GM18507 (cell line): ENCODE measurements at places on chromosomes 12 and 14.

- no peak for DNase-seq
Measured at GRCh38 chr14:79089576-79089975, 919.4 kb downstream of the NRXN3 start.

- DNase-seq, result no peak
Measured at GRCh38 chr14:71748196-71748595, 184.0 kb upstream of the RGS6 start.

DNA sequence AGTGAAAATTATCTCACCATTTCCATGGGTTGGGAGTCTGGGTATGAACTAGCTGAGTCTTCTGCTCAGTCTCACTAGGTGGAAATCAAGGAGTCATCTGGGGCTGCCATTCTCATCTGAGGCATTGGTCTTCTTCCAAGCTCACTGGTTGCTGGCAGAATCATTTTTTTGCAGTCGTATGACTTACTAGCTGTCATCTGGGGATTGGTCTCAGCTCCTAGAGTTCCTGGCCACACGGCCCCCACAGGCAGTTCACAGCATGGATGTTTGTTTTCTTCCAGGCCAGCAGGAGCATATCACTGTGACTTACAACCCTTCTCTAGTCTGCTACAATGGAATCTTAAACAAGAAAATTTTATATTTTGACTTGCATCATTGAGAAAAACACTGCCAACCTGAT is 18.6 kb upstream of the OR10AD1 start:
- DNase-seq, result no peak

GRCh38 chr12:103043531-103044486 is 86.3 kb downstream of the ASCL1 start:
- no peak for DNase-seq

- no peak for DNase-seq
Measured at GRCh38 chr14:61540931-61541330, 154.4 kb upstream of the HIF1A start.

DNA sequence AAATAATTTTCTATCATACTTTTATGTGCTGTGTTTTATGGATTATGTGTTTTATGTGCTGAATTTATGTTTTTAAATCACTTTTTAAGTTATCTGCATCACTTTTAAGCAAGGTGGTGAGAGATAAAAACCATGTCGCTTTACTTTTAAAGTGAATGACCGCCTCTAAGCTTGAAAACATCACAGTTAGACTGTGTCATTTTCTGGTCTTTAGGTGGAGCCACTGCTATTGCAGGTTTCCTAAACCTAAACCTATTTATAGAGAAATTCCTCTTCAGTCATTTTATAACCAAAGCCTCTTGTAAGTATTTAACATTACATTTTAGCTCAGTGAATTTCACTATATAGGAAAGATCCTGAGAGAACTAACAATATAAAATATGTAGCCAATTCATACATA is 21.0 kb upstream of the MDM2 start:
- DNase-seq, result no peak

DNA sequence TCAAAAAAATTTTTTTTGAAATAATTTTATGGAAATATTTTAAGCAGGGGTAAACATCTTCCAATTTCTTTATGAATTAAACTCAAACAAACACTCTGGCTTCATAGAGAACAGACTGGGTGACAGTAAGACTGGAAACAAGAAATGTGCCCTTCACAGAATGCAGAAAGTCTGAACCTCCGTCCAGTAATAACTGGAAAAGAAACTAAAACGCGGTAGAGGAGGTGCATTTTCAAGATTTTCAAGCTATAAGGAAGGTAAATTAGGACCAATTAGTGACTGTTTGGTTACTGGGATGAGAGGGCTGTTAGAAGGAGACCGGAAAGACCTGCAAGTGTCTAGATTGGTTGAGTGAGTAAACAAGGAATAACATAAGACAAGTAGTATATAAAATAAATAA is 245.7 kb downstream of the CEP128 start:
- no peak for DNase-seq

DNA sequence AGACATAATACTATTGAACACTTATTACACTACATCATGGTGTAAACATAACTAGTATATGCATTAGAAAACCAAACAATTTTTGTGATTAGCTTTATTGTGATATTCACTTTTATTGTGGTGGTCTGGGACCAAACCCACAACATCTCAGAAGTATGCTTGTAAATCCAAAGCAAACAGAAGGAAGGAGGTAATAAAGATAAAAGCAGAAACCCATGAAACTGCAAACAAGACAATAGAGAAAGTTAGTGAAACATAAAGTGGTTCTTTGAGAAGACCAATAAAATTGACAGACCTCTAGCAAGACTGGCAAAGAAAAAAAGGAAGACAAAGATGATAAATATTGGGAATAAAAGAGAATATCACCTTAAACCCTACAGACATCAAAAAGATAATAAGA is 268.3 kb downstream of the RPAP3 start:
- no peak for DNase-seq

- DNase-seq, result no peak
Measured at GRCh38 chr12:33330940-33331339, 108.7 kb downstream of the SYT10 start.

DNA sequence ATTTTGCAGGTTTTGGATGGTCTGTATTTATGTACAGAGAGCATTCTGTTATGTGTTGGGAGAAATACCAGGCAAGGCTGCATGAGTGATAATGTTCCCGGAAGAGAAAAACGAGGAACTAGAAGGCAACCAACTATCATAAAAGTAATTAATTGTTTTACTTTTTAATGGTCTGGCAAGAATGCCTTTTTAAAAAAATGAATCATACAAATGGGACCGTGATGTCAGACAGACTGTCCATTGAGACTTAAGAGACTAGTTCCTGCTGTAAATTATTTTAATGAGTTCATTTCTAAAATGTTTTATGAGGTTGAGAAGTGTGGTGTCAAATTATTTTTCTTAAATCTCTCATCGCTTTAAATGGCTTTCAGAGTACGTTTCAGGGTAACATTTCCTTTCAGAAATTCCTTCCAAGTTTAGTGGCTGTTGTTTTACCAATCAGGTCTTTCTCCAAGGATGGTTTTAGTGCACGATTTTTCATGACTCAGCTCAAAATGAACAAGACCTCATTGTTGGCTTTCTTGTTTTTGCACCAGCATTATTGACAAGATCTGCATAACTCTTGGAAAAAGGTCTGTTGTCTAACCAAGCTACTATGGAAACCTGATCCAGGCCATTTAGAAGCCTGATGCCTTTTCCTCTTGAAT is 86.1 kb upstream of the ARHGAP5 start:
- DNase-seq, result no peak

- no peak for DNase-seq
Measured at GRCh38 chr12:84694116-84694515, 218.5 kb downstream of the SLC6A15 start.

GRCh38 chr14:54603362-54603761 is 36.4 kb downstream of the SAMD4A start:
- no peak for DNase-seq

- no peak for DNase-seq
Measured at GRCh38 chr12:4383304-4383865, 3.9 kb upstream of the FGF23 start.

- DNase-seq, result no peak
Measured at GRCh38 chr14:74042296-74042695, 23.1 kb downstream of the BBOF1 start.

GRCh38 chr14:36997843-36998242 is 174.6 kb downstream of the SLC25A21 start:
- no peak for DNase-seq

DNA sequence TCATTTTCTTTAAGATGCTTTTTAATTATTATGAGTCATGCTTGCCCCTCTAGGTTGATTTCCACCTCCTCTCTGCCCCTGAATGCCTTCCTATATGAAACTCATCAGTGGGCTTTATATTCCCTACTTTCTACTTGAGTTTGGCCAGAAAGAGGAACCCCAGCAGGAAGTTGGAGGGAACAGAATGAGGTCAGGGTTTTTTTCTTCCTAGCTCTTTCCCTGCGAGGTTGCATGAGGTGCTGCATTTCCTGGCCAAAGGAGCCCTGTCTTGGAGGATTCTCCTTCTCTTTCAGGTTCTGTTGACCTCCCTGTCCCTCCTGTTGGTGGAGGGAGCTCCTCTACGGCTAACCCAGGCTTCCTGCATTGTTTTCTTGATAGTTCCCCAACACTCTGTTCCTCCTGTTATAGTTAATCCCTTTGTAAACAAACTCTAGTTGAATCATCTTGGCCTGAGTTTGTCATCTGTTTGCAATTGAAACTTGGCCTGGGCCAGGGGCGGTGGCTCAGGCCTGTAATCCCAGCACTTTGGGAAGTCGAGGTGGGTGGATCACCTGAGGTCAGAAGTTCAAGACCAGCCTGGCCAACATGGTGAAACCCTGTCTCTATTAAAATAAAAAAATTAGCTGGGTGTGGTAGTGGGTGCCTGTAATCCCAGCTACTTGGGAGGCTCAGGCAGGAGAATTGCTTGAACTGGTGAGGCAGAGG is 15.3 kb upstream of the SPIC start:
- no peak for DNase-seq

DNA sequence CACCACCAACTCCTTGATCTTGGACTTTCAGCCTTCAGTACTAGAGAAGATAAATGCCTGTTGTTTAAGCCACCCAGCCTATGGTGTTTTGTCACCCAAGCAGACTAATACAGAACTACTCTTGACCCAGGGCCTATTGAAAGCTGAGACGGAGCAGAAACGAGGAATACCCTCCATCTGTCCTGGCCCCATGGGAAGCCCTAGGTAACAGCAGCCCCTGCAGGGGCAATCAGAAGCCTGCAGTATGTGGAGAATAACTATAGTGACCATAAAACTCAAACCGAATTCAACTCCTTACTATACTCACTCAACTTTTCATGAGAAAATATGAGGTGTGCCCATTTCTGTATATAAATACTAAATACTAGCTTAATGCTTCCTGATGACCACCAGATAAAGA is 307.4 kb downstream of the NUAK1 start:
- DNase-seq, result no peak

GRCh38 chr12:118271770-118272417 is 100.8 kb downstream of the TAOK3 start:
- DNase-seq, result no peak

- no peak for DNase-seq
Measured at GRCh38 chr14:50319293-50319692, 7.2 kb downstream of the DMAC2L start.

- DNase-seq, result no peak
Measured at GRCh38 chr12:13087766-13088165, 15.7 kb downstream of the GSG1 start.

GRCh38 chr14:61455351-61455750 is 134.0 kb downstream of the PRKCH start:
- DNase-seq, result no peak

DNA sequence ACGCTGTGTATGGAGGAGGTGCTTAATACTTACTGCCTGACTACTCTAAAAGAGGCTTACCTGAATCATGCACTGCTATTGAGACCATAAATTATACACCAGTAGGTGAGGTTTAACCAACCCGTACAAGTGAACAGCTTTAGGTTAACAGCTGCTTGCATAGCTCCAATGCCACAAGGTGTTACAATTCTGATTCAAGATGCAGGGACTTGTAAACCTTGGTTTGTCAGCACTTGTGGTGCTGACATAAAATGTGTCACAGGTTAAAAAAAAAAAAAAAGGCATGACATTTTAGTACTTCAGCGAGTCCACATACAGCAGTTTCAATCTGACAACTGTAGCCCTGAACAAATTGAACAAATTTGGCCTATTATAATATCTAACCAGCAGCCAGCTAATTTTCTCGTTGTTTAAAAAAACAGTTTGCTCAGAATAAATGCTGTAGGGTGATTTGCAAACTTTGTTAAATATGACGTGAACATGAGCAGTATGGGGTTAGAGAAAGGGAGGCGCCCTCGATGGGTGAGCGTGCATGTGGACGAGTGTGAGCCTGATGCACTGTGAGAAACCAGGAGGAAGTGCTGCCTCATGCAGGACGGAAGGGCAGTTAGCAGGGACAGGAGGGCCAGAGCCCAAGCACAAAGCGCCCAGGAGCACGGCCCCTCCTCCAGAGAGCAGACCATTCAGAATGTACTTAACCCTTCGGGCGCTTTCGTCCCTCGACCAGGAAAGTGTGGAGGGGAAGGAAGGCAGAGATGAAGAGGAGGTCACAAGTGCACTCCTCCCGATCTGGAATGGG is 44.7 kb downstream of the TCHP start:
- DNase-seq, result no peak

DNA sequence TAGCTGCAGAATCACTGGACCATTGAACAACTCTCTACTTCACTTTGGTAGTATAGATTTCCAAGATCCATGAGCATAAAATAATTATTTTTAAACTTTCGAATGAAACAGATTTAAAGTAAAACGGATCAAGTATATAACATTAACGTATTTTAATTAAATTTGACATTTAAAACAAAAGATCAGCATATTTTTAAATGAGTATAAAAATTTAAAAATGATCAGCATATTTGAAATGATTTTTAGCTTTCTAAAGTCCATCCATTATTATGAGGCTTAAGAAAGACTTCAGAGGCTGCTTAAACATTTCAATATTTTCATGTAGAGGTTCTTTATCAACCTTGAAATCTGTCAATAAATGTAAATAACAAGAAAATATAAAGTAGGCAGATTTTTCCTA is 5.2 kb upstream of the USP15 start:
- no peak for DNase-seq

GRCh38 chr12:66596199-66596598 is 82.7 kb downstream of the GRIP1 start:
- no peak for DNase-seq

GRCh38 chr12:68868043-68868790 is 60.2 kb downstream of the MDM2 start:
- no peak for DNase-seq

DNA sequence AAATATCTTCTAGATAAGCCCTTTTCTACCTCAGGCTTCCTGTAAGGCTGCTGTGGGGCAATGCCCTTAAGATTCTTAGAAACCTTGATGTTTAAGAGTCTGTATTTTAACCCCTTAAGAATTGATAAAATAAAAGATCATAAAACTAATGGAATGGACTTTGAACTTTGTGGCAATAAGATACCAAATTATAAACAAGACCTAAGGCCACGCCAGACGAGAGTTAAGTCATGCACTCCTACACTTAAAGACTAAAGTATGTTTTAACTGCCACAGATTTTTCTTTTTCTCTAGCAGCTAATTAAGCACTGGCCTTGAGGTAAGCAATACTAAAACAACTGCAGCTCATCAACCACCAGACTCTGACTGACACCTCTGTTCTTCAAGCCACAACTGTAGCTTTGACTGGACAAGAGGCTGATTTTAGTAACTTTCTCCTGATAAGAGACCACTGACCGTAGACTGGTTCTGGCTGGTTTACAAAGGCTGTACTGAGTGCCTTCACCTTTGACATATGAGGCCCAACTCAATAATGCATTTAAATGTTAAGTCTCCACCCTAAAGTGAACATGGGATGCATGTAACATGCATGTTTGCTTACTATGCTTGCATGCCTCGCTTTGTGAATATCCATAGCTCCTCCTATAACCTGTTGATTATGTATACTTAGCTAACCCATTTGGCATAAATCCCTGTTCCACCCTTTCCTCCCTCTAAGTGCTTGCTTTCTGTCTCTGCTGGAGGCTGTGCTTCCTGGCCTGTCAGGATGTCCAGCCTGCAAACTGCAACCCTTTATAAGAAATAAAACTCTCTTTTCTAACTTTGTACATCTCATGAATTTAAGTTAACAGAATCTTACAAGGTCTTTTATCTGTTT is 71.9 kb downstream of the KLHL28 start:
- DNase-seq, result no peak

- DNase-seq, result no peak
Measured at GRCh38 chr12:14314801-14315200, 50.7 kb upstream of the ATF7IP start.
